ENCODE measurements at places on chromosomes 11 and 22. TPM values are rescaled to one million over a fixed set of nuclear protein-coding genes. Genes with fewer than 3 reads are reported as not detected.

DNA sequence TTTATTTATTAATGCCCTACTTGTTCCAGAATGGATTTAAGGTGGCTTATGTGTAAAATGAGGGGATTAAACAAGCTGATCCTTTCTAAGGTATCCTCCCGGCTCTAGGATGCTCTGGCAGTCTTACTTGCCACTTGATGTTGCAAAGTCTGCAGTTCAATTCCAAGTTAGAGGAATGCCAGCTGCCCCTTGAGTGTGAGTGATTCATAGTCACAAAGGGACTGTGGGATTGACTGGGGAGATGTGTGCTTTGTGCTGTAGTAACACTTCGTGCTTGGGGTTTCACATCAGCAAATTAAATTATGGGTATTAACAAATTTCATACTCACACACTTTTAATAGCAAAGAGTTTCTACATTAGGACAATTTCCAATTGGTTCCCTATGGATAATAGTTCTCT, 550.8 kb upstream of the CADM1 start:
- no peak for DNase-seq

DNA sequence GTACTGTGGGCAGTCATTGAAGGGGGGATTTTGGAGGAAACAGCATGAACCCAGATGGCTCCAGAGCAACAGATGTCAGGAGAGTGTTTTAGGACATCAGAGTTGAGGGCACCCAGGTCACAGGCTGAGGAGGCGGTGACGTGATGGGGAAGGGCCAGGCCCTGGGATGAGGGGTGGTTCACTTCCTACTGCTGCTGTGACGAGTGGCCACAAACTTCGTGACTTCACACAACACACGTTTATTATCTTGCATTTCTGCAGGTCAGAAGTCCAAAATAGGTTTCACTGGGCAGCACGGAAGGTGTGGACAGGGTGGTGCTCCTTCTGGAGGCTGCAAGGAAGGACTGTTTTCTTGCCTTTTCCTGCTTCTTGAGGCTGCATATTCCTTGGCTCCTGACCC, 77.7 kb upstream of the RAB1B start:
- DNase-seq, result no peak

Gene SMC1B
- 1.1 TPM for total RNA-seq

DNA sequence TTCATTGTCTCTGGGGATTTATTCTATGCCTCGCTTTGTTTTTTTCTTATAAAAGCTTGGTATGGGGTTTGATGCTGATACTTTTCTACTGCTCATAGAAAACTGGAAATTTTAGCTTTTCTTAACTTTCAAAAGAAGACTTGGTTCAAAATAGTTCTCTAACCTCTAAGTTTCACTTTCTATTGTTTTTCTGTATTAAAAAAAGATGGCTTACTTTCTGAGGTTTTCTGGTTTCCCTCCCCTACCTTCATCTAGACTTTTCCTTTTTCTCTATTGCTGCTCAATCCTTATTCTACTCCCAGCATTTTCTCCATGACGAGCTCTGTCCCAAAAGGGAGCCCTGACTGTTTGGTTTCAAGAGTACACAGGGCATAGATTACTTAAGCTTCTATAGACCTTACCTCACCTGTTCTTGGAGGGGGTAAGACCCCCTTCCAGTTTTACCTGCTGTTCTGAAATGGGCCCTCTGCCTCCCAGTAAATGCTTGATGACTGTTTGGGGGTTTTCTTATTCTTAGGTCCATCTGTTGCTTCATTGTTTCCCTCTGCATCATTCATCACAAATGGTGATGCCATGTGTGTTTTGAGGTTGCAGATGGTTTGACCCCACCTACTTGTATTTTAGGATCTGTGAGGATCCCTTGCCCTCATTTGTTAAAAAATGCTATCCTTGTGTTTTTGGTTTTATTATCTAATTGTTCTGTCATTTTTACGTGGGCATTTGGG, 29.5 kb downstream of the DNHD1 start:
- DNase-seq, result no peak

Gene BDNF
- not detected for total RNA-seq

DNA sequence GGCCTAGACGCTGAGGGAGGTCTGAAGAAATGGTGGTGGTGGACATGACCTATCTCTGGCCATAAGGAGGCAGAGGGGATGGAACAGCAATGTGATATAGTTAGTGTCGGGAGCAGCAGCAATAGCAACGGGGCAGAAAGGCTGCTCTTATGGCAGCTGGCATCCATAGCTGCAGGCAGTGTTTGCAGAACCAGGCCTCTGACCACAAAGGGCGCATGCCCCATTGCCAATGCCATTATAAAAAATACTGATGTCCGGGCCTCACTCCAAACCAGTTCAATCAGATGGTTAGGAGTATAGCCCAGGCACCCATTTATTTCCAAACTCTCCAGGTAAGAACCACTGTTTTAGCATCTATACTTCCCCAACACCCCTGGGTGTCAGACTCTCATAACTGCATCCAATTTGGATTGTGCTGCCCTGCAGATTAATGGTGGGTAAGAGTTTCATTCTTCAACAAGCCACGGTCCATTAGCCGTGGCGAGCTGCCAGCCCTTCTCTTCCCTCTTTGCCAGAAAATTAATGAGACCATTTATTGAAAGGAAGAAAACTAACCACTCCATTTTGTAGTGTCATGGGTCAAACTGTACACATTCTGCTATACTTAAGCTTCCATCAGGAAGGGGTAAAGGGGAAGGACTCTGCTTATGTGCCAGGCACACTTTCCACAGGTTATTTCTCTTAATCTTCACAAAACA, 72.8 kb upstream of the SPON1 start:
- no peak for DNase-seq

GRCh38 chr11:115889712-115890111, 385.5 kb upstream of the CADM1 start:
- no peak for DNase-seq

- DNase-seq, result no peak
Measured at GRCh38 chr11:64711138-64711955, 11.7 kb downstream of the NRXN2 start.

Gene CCDC82
- 35.3 TPM for total RNA-seq

Gene GPR137
- 31.6 TPM for total RNA-seq

Gene SUSD2
- 0.22 TPM for total RNA-seq

- DNase-seq, result no peak
Measured at GRCh38 chr11:69424748-69425147, 56.7 kb upstream of the LINC01488 start.

Gene KMT2A
- total RNA-seq, result 72.4 TPM

GRCh38 chr22:37898441-37899181, 7.5 kb upstream of the MICALL1 start:
- DNase-seq, result no peak

GRCh38 chr11:106668147-106668546, 350.1 kb downstream of the GUCY1A2 start:
- DNase-seq, result no peak

DNA sequence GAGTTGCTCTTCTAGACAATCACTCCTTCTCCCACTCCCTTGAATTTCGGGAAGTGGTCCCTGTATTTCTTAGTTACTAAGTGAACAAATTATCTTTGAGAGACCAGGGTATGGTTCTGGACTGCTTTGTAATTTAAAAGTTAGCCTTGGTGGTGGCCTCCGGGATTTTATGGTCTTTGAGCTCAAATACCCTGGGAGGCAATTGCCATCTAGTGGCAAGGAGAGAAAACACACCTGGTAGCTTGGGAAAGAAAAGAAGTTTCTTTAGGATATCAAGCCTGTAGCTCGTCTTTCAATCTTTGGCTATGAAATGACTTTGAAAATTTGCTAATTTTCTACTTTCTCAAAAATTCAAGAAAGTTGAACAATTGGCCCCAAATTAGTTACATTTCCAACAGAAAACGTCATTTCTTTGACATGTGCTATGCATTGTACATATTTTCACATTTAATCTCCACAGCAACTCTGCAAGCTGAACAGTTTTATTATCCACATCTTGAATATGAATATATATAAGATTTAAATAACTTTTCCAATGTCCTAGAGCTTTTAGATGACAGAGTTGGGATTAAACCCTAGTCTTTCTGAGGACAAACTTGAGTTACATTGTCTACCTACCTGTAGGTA, 39.1 kb downstream of the MMP27 start:
- DNase-seq, result peak; percentile 15

Gene CBX7
- total RNA-seq, result 37.7 TPM

DNA sequence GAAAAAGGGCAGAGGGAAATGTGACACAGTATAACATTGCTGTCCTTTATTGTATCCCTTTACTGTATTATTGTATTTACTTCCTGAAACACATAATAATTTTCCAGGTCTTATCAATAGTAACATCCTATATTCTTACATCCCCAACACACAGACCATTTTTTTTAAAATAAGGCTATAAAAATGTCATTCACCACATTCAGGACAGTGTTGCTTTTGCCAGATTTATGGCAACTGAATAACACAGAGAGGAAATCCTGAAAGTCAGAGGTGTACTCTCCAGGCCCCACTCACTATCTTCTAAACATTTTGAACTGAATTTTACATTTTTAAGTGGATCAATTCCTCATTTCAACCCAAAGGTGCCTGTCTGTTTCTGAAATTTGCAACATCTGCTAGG, 104.8 kb upstream of the MTMR2 start:
- no peak for DNase-seq

- DNase-seq, result no peak
Measured at GRCh38 chr11:83252941-83253340, 33.2 kb downstream of the CCDC90B start.

Gene C11orf21
- total RNA-seq, result 8.8 TPM

- DNase-seq, result no peak
Measured at GRCh38 chr11:107221748-107222285, 203.5 kb upstream of the GUCY1A2 start.

Gene CYP2D6
- total RNA-seq, result 1.9 TPM

DNA sequence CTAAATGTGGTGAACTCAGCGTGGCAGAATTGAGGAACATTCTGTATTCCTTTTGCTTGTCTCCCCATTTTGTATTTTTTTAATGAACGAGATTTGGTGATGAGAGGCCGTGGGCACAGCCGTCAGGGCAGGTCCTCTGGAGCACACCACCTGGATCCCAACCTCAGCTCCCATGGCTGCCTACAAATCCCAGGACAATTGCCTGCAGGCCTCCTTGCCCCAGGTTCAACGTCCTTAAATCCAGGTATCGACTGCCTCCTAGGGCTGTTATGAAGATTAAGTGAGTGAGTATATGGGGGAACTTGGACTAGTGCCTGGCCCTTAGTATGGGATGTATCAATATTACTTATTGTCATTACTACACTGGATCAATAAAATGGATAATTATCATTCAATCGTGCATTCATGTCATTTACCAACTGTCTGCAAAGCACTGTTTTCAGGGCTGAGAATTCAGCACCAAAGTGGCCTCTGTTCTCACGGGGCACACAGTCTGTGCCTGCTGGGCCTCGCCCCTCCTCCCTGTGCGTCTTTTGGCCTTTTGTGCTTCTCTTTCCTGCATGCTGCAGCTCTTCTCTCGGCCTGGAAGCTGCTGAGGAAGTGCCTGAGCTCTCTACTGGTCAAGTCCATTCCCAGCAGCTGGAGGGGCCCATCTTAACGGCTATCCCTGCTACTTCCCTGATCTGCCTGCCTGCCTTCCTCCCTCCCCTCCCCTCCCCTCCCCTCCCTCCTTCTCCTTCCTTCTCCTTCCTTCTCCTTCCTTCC, 1343.7 kb downstream of the BRD1 start:
- DNase-seq, result no peak
